ENCODE measurements at places on chromosomes 3 and 15.
A peak's percentile ranks its signal among the peaks of the same experiment; 100 is the strongest.

DNA sequence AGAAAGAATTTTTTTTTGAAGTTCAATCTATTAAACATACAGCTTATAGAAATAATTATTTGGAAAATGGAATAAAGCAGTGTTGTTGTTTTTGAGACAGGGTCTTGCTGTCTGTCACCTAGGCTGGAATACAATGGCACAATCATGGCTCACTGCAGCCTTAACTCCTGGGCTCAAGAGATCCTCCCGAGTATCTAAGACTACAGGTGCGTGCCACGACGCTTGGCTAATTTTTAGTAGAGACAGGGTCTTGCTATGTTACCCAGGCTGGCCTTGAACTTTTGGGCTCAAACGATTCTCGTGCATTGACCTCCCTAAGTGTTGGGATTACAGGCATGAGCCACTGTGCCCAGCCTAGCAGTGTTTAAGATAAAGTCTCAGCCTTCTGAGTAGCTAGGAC lies 8.8 kb downstream of the BNIP2 start:
- DNase-seq, result no peak

- DNase-seq, result no peak
These were observed 108.5 kb upstream of the EPHA6 start for GRCh38 chr3:96705895-96706294.

DNA sequence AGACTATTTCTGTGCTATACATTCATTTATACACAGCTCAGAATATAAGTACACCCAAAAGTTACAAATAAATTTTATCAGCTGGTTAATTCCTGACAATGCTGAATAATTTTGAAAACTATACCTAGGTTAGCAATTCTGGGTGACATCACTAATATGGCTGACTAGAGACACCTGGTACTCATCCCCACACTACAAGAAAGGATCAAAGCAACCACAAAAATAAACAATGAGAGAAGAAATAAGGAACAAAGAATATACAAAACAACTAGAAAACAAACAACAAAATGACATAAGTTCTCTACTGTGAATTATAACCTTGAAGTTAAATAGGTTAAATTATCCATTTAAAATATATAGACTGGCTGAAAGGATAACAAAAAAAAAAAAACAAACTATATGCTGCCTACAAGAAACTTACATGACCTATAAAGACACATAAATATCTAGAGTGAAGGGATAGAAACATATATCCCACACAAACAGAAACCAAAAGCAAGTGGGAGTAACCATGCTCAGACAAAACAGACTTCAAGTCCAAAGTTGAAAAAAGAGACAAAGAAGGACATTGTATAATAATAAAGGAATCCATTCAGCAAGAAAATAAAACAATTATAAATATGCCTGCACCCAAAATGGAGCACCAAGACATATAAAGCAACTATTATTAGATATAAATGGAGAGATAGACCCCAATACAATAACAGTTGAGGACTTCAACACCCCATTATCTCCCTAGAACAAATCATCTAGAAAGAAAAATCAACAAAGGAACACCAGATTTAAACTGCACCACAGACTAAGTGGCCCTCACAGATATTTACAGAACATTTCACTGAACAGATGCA lies 57.8 kb downstream of the IMPG2 start:
- no peak for DNase-seq

GRCh38 chr3:53642211-53642610 lies 147.8 kb downstream of the CACNA1D start:
- no peak for DNase-seq

GRCh38 chr3:189947948-189948723 lies 172.6 kb downstream of the P3H2 start:
- peak; percentile 79 for DNase-seq

- DNase-seq, result no peak
These were observed 105.7 kb upstream of the TBC1D5 start for GRCh38 chr3:17848102-17848501.

- DNase-seq, result no peak
These were observed 21.3 kb upstream of the RAB11A start for GRCh38 chr15:65847989-65848388.

- DNase-seq, result no peak
These were observed 9.2 kb upstream of the MUC4 start for GRCh38 chr3:195820901-195821300.

DNA sequence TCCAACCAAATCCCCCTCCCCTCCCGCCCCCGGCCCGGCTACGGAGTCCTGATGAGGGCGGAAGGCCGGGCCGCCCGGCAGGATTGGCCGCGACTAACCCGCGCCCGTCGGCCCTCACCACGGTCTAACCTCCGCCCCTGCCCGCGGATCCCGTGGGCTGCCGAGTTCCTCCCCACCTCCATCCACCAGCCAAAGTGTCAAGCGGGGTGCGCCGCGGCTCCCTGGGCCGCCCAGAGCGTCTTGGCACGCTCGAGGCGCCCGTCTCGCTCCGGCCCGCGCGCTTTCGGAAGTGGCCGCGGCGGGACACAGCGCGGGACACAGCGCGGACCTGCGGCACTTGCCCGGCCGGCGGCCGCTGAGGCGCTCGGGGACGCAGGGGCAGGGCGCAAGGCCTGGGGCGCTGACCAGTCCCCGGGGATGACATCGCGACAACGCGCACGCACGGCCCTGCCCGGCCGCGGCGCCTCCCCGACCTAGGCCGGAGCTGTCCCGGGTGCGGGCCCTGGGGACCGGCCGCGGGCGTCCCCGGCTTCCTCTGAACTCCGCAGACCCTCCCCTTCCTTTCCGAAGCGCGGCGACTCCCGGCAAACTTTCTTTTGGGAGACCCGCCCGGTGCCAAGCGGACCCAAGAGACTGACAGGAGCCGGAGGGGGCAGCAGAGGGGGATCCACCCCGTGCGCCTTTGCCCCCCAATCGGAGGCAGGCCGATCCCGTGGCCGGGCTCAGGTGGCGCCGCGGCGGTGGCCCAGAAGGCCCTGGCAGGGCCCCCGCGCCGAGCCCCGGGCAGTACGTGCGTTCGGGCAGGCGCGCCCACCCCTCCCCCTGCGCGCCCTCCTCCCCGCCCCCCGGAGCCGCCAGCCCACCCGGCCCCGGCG lies 112.8 kb upstream of the ICE2 start:
- peak; percentile 19 for DNase-seq

DNA sequence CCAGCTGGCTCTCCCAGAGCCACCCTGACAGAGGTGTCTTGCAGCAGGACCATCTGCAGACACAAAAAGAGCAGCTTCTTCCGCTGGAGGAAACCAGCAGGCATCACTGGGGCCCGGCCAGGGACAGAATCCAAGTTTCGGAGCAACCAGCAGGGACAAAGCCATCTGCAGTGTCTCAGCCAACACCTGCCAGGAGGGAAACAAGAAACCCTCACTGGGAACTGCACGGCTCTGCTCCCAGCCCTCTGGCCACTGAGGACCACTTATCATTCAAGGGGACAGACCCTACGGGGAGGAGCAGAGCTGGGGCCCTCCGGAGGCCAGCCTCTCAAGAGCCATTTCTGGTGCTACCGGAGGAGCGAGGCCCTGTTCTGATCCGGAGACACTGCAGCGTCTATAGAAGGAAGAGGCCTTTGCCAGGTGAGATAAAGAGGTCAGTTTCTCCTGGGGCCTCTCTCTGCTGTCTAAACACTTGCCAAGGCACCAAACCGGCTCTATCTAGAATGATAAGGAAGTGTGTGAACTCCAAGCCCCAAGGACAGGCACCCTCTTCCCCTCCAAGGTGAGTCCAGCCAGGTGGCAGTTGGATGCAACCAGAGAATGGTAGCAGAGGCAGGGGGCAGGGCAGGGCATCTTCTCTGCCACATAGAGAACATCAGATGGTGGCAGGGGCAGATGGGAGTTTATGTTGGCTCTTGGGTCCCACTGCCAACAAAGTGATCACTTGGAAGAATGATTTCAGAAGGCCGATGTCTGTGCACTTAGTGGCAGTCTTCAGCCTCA lies 89.0 kb downstream of the CHSY1 start:
- no peak for DNase-seq

GRCh38 chr3:111418391-111418790 lies 123.6 kb upstream of the CD96 start:
- DNase-seq, result no peak

- DNase-seq, result no peak
These were observed 194.7 kb downstream of the NEK10 start for GRCh38 chr3:27174530-27174929.

GRCh38 chr3:17806201-17806600 lies 63.8 kb upstream of the TBC1D5 start:
- DNase-seq, result no peak

GRCh38 chr3:18134386-18135059 lies 290.6 kb downstream of the SATB1 start:
- DNase-seq, result no peak

DNA sequence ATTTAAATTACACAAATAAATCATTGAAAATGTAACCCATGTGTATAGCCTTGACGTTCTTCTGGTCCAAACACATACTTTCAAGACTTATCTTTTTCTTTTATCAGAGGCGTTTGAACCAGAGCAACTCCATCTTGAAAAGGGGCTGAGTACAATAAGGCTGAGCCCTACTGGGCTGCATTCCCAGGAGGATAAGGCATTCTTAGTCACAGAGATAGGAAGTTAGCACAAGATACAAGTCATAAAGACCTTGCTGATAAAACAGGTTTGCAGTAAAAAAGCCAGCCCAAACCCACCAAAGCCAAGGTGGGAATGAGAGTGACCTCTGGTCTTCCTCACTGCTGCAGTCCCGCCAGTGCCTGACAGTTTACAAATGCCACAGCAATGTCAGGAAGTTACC lies 101.0 kb upstream of the IGSF10 start:
- DNase-seq, result no peak

GRCh38 chr15:63244399-63244798 lies 33.0 kb upstream of the APH1B start:
- peak; percentile 70 for DNase-seq

- DNase-seq, result no peak
These were observed 1.6 kb downstream of the LNP1 start for GRCh38 chr3:100402891-100403290.

- DNase-seq, result peak; percentile 63
These were observed 31.2 kb downstream of the ZPLD1 start for GRCh38 chr3:102466001-102466400.

DNA sequence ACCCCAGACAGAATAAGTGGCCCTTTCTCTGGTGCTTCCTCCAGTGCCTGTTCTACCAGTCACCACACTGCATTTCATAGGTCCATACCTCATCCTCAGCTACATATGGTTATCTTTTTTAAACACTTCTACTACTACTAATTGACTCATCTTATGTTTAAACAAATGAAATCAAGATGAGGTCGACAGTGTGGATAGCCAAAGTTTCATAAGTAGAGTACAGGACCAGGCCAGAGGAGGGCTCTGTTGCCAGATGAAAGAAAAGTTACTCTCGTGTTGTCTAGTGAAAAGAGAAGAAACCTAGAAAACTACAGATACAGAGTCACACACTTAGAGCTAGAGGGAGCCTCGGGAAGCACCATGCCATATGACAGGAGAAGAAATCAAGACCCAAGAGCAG lies 296.1 kb downstream of the VPS13C start:
- no peak for DNase-seq

- no peak for DNase-seq
These were observed 230.3 kb downstream of the SCAPER start for GRCh38 chr15:76674883-76675282.

GRCh38 chr3:62415312-62415801 lies 42.0 kb upstream of the FEZF2 start:
- DNase-seq, result peak; percentile 32

- peak; percentile 47 for DNase-seq
These were observed 16.0 kb upstream of the SQOR start for GRCh38 chr15:45618813-45619212.
